Epithelial cell of umbilical artery (primary cell): ENCODE measurements at places on chromosomes 4 and X. TPM values are rescaled to one million over a fixed set of nuclear protein-coding genes. Genes with fewer than 3 reads are reported as not detected.

Gene SMIM10
- 0.32 and 1.1 TPM in 2 replicates for total RNA-seq

Gene MID2
- total RNA-seq: 18.2 and 42.7 TPM in 2 replicates

Gene HPSE
- 2.3 and 7.6 TPM in 2 replicates for total RNA-seq

Gene PF4V1
- total RNA-seq: not detected in 2 replicates

Gene RAP1GDS1
- 54.2 and 63.7 TPM in 2 replicates for total RNA-seq
